ENCODE measurements at places on chromosomes 1 and 21.

DNA sequence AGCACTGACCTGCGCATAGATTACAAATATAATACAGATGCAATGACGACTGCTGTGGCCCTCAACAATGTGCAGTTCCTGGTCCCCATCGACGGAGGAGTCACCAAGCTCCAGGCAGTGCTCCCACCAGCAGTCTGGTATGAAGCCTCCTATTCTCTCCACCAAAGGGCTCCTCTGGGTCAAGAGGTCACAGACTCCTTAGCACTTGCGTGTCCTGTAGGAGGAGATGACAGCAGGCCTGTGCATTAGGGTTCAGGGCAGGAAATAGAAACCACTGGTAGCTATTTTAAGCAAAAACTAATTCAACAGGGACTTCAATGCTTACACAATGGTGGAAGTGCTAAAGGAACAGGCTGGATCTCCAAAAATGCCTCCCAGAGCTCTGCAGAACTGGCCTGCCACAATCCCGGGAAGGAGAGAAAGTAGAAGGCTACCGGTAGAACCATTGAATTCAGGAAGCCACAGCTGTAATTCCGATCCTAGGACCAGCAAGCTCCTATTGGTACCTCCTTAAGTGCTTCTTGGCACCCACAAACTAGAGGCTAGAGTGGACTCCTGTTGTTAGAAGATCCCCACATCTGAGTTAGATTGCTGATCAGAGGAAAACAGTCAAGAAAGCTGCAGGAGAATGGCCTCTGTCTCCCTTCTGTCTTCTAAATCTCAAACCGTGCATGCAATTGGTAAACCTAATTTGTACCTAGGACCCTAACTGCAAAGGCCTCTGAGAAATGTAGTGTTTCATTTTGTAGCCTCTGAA, 12.7 kb upstream of the DYNLT5 start:
- DNase-seq: no peak

- DNase-seq: no peak
Measured at GRCh38 chr1:217540321-217540720, 90.6 kb downstream of the GPATCH2 start.

GRCh38 chr1:225425201-225425786, 2.5 kb downstream of the LBR start:
- DNase-seq: no peak

- no peak for DNase-seq
Measured at GRCh38 chr1:98102345-98103030, 181.7 kb upstream of the DPYD start.

- peak; percentile 30 for DNase-seq
Measured at GRCh38 chr1:16498573-16499413, 15.3 kb downstream of the RNU1-1 start.

DNA sequence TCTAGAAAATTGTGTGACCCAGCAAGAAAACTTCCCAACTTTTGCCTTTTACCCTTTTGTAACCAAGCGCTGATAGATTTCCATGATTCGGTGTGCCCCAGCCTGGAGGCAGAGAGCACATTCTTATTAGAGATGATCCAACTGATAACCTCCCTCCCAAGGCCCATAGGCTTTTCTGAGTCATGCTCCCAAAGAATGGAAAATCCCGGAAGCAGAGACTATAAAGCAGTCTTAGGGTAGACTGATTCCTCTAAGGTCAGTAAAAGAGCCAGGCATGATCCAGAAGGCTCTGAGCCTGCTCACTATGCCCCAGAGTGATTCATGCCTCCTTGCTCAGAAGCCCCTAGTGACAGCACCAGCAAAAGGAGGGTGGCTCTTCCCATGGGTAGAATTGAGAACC, 4.3 kb downstream of the CAMK1G start:
- no peak for DNase-seq

DNA sequence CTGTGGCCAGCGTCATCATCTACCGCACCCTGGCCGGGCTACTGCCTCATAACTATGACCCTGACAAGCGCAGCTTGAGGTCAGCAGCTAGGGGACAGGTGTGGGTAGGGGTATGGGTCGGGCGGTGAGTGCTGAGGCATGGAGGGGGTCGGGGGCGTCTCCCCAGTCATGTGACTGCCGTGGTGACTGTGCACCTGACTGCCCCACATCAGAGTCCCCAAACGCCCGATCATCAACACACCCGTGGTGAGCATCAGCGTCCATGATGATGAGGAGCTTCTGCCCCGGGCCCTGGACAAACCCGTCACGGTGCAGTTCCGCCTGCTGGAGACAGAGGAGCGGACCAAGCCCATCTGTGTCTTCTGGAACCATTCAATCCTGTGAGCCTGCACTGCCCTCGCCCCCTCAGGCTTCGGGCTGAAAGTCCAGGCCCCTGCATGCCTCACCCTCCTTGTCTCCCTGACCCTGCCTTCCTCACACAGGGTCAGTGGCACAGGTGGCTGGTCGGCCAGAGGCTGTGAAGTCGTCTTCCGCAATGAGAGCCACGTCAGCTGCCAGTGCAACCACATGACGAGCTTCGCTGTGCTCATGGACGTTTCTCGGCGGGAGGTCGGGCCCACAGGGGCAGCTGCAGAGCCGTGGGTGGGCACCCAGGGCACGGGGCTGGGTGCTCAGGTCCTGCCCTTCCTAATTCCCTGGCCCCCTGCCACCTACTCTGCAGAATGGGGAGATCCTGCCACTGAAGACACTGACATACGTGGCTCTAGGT, 13.5 kb downstream of the PSRC1 start:
- DNase-seq: no peak

- no peak for DNase-seq
Measured at GRCh38 chr1:1168451-1169411, 4.9 kb upstream of the TTLL10 start.

- no peak for DNase-seq
Measured at GRCh38 chr1:153220606-153221303, 3.4 kb downstream of the PRR9 start.

DNA sequence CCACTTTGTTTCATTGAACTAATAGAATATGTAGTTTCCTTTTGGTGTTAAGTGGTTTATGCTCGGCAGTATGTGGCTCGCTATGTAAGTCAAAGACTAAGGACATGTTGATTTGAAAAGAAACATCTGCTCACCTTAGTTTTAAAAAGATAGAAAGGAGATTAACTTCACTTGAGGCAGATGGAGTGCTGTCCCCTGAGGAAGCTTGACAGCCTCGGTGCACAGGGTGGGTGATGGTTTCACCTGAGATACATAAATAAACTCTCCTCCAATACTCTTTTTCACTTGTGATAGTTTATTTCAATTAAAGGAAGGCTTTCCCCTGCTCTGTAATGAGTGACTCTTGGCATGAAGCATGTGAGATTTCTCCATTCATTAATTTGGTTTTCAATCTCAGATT, 70.8 kb upstream of the FMN2 start:
- no peak for DNase-seq

- DNase-seq: no peak
Measured at GRCh38 chr1:229536982-229537381, 21.5 kb downstream of the ABCB10 start.

- no peak for DNase-seq
Measured at GRCh38 chr1:29599826-29600225, 363.5 kb downstream of the PTPRU start.

GRCh38 chr21:25801217-25802014, 66.6 kb downstream of the GABPA start:
- DNase-seq: peak; percentile 5

DNA sequence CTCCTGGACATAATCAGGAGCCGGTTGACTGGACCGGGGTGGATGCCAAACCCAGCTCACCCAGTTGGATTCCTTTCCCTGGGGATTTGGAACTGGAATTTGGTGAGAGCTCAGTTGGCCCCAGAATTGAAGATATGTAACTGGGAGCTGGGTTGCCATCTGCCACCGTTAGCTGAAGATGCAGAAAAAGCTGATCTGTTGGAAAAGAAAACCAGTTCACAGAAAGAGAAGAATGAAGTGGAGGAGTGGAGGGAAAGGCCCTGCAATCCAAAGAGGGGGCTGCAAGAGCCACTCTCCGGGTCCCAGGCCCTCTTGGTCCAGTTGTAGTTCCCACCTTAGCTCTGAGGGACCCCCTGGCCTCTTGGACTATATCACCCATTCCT, 16.0 kb downstream of the TEX35 start:
- DNase-seq: no peak

DNA sequence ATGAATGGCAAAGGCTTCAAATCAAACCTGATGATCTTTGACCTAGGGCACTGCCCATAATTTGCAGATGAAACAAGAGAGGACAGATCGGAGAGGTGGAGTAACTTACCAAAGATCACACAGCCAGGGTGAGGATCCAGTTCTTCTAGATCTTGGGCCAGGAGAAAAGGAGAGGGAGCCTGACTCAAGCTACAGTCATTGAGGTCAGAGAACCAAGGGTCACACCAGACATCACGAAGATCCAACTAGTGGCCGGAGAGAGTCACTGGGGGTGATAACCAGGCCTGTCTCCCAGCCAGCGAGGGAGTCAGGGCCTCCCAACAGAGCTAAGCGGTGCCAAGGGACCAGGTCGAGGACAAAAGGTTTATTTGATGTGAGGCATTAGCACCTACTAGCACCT, 115.0 kb downstream of the RIPK4 start:
- no peak for DNase-seq

- no peak for DNase-seq
Measured at GRCh38 chr1:182087304-182087703, 25.8 kb upstream of the ZNF648 start.

GRCh38 chr1:232403017-232403714, 226.8 kb downstream of the SIPA1L2 start:
- DNase-seq: no peak

DNA sequence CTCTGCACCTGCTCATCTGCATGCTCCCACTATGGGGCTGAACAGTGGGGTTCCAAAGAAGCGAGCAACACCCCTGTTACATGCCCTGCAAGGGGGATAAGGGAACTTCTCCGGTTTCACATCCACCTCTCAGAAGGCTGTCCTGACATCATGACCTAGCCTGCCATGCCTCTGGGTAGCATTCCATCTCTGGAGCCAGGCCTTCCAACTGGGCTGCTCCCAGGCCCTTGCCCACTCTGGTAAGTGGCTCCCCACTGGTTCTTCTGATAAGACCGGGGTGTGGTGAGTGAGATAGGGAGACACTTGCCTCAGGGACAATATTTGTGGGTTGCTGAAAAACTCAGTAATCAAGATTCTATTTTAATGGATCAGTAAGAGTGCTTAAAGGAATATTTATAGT, 57.8 kb downstream of the KCNJ15 start:
- no peak for DNase-seq

DNA sequence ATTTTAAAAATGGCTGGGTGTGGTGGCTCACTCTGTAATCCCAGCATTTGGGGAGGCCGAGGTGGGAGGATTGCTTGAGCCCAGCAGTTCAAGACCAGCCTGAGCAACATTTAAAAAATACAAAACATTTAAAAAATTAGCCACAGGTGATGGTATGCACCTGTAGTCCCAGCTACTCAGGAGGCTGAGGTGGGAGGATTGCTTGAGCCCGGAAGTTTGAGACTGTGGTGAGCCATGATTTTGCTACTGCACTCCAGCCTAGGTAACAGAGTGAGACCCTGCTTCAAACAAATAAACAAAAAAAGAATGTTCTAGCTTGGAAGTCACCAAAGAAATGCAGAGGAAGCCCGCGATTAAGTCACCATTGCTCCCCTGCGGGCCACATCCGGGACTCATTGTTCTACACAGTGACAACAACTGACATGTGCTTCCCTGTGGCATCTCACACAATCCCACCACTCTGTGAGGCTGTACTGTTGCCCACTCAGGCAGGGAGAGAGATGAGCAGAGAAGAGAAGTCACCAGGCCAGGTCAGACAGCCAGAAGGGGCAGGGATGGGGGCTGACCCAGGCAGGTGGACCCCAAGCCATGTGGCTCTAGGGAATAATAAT, 18.4 kb upstream of the SPATC1L start:
- no peak for DNase-seq

DNA sequence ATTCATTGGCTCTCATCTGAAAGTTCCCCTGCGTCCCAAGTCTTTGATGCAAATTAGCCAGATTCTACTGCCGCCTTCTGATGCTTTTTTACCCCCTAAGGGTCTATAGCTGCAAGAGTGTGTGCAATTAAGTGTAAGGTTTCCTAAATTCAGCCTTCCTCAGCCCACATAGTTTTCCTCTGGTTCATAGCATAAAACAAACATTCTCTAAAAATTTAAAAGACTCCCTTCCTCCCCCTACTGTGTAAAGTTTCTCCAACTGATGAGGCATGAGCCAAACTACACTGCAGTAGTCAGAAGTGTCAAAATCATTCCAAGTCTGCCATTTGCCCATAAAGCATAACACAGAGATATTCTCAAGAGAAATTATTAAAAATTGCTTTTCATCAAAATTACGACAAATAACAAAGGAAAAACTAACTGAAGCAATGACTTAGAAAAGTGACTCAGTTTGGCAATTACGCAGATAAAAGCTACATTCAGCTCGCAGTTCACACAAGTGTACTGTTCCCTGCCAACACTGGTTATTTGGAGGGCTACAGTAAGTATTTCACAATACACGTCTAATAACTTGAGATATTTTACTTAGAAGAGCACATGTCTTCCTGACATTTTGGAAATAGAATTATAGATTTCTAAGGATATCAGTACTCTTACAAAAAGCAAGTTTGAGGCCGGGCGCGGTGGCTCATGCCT, 15.4 kb downstream of the KCNH1 start:
- DNase-seq: no peak

- DNase-seq: no peak
Measured at GRCh38 chr1:186793582-186793927, 35.2 kb upstream of the PLA2G4A start.

- no peak for DNase-seq
Measured at GRCh38 chr1:77820121-77820520, 40.7 kb downstream of the MIGA1 start.

GRCh38 chr1:185861630-185862029, 127.4 kb downstream of the HMCN1 start:
- DNase-seq: no peak

DNA sequence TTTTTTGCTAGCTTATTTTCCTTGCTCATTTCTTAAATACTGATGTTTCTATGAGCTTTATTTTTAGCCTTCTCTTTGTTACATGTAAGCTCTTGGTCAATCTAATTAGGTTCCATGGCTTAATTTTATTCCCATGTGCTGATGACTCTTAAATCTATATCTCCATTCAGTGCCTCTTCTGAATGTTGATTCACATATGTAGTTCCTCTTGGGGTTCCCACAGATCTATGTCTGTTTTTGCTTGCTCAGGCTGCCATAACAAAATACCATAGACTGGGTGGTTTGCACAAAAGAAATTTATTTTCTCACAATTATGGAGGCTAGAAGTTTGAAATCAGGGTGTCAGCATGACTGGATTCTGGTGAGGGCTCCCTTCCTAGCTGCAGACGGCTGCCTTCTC, 58.3 kb upstream of the PLA2G4A start:
- DNase-seq: no peak

- no peak for DNase-seq
Measured at GRCh38 chr1:9376886-9377333, 84.2 kb downstream of the SPSB1 start.

- DNase-seq: no peak
Measured at GRCh38 chr1:232915212-232915611, 35.2 kb upstream of the NTPCR start.

All from SW 1271 (cell line).